Hippocampal formation (tissue), 2 donors: ENCODE measurements at places on chromosomes 12 and 14.

DNA sequence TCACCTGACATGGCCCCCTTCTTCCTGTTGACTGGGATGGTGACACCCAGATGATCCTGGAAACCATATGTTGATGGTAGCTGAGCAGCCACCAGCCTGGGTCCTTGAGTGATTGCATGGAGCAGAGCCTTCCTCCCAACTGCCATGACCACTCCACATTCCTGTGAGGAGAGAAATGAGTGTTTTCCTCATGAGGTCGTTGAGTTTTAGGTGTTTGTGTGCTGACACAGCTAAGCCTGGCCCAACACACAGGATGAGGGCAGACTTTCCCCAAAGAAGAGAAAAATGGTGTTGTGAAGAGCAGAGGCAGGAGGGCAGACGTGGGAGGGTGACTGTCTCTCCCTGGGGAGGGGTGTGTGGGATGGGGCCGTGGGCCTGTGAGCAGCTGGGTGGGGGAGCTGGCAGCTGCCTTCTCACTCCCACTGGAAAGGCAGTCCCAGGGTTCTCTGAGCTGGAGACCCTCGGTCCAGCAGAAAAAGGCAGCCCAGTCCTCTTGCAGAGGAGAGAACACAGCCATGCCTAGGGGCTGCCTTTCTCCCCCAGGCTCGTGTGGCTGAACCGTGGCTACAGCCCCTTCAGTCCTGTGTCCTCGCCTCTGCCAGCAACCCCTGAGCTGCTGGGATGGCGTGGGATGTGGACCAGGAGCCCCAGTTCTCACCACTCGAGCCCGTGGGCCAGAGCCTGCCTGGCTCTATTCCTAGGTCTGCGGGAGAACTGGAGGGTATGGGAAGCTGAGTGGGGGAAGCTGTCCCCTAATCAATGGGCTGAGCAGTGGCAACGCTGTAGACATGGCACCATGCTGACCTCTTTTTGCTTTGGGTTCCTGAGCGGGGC is 257.0 kb downstream of the ADGRD1 start:
- no peak for DNase-seq

- DNase-seq, result no peak
Measured at GRCh38 chr12:112162241-112162790, 37.0 kb downstream of the TRAFD1 start.

GRCh38 chr12:57575771-57576612 is 15.0 kb upstream of the PIP4K2C start:
- no peak for DNase-seq

DNA sequence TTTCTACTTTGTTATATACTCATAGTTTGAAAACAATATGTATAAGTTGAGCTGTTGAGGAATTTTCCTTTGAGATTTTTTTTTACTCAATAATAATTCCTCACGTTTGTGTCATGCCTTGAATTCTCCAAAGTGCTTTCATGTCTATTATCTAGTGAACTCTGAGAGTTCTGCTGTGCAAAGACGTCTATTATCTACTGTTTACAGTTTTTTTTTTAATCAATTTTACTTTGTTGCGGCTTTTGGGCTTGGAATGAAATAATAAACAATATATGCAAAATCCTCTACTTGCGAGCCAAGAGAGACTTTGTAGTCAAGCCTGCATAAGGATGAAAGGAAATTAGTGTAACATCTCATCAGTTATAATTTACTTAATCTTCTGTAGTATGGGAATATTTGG is 107.2 kb upstream of the FRMD6 start:
- DNase-seq, result no peak

- no peak for DNase-seq
Measured at GRCh38 chr12:93176610-93177126, 201.1 kb upstream of the NUDT4 start.

DNA sequence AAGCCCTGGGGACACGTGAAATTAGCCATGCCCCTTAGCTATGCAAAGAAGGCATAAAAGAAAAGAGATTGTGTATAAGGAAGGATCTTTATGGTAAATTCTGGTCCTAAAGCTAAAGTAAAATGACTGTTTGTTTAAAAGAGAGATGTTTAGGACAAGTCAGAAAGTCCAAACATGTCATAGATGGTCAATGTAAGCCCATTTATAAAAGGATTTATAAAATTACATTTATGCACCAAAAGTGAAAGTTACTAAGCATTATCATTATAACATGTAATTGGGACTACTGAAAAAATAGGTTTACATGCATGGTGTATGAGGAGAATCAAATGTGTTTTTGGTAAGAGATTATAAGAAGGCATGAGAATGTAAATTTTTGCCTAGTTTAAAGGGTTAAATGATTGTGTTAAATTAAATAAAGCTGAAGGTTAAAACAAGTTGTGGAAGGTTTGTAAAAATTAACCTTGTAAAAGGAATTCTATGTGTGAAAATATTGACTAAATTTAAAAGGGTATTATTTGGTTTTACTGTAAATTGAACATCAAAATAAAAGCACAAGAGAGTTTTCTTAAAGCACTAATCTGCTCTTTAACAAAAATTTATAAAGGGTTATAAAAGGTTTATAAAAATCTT is 50.4 kb upstream of the TSPAN8 start:
- no peak for DNase-seq

- no peak for DNase-seq
Measured at GRCh38 chr12:57454566-57455373, at the start of gene INHBE. Gene INHBE, plus strand, starts transcription at chr12:57455307. Its CDS starts 230 bp downstream, at chr12:57455537.

DNA sequence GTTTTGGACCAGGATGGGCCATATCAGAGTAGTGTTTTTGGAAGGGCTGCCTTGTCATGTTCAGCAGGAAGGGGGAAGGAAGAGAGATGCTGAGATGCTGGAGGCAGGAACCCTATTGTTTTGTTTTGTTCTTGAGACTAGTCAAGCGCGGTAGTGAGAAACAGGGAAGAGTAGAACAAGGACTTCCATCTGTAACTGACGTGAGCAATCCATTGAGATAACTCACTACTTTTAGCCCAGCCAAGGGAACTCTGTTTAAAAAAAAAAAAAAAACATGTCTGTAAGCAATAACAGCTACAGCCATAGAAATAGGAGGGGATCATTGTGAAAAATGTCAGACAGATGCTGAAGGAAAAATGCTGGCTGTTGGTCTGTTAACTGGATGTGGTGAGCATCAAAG is 34.0 kb downstream of the CD9 start:
- DNase-seq, result no peak

DNA sequence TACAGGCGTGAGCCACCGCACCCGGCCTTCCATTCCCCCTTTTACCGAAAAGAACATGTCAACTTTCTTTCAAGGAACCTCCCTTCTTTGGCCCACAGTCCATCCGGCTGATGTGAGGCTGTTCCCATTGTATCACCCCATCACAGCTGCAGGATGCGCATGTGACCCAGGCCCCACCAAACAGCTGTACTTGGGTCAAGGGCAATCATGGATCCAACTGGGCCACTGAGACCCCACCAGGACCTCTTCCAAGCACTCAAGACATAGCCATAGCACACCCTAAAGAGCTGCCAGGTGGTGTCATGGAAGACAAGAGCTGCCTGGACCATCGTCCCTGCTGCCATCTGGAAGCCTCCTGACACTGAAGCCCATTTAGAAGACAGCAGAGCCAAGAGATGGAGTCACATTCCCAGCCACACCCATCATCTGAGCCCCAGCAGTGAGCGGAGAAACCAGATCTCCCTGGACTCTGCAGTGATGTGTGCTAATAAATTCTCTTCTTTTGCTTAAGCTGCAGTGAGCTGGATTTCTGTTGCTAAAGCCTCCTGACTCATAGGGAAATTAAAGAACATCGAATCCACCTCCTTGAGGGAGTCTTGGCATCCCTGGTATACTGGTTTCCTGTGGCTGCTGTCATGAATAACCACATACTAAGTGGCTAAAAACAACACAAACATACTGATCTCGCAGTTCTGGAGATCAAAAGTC is 105.6 kb downstream of the KSR2 start:
- DNase-seq, result no peak

DNA sequence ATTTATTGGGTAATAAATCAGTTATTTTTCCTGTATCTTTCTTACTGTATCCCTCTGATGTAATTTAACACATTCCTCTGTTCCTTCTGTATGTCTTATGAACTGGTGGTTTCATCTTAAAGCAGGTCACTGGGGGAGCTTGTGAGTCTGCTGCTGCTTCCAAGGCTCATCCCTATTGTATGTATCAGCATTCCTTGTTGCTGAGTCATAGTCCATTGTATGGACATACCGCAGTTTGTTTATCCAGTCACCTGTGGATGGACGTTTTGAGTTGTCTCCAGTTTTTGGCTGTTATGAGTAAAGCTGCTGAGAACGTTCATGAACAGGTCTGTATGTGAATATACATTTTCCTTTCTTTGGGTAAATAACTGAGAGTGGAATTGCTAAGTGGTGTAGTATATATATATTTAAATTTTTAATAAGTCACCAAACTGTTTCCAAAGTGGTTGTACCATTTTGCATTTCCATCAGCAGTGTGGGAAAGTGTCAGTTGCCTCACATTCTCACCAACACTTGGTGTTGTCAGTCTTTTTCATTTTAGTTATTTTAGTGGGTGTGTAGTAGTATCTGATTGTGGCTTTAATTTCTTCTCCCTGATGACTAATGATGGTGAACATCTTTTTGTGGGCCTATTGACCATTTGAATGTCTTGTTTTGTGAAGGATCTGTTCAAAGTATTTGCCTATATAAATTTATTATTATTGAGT is 82.7 kb downstream of the BEGAIN start:
- DNase-seq, result no peak

DNA sequence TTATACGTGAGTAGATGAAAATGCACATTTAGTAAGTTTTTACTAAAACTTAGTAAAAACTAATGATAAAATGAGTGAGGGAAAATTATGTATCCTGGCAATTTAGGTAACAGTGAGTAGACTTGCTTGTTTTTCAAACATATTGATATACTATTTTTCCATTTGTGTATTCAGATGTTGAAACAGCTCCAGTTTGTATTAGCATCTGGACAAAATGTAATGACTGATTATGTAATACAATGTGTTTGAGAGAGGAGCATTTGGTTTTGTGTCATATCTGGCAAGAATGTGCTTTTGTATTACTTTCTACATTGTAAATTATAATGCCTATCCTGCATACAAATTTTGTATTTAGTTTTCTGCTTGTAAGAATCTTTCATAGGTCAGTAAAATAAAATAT is 5.6 kb downstream of the CNOT2 start:
- no peak for DNase-seq

DNA sequence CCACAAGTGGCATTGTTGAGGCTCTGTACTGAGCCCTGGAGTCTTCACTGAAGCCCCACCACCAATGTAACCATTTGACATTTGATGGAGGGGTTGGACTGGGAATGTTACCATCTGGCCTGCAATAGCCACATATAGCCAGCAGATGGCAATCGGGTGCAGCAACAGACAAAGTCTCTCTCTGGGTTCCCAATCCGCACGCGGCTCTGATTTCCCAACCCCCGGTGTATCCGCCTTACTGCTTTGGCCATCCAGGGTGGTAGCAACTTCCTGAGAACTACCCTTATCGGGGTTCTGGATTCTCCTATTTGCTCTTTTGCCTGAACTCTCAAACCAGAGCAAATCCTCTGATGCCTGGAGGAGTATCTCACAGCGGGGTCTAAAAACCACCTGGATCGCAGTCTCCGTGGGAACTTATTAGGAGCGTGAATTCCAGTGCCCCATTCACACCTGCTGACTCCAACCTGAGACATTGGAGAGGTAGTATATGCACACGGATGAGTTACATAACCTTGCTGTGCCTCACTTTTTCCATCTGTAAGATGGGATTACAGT is 14.2 kb downstream of the VRTN start:
- DNase-seq, result peak; percentile 52

DNA sequence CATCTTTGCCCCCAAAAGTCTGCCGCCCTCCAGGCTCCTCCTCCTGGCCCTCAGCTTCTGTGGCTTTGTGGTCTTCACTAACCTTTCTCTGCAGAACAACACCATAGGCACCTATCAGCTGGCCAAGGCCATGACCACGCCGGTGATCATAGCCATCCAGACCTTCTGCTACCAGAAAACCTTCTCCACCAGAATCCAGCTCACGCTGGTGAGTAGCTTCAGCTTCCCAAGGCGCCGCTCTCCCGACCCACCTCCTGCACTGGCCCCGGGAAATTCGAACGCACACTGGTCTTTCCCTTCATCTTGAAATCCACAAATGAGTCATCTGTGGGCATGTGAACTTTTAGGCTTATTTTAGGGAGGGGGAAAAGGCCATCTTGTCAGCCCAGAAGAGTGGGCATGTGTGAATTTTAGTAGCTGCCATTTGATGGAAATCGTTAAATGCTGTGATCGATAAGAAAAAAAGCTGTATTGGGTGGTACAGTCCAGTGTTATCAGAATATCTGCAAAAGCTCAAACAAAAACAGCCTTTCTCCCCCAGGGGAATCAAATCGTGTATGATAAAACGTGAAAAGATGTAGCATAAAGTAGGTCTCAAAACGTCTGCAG is 700 bp downstream of the SLC35E3 start:
- peak; percentile 67 for DNase-seq

DNA sequence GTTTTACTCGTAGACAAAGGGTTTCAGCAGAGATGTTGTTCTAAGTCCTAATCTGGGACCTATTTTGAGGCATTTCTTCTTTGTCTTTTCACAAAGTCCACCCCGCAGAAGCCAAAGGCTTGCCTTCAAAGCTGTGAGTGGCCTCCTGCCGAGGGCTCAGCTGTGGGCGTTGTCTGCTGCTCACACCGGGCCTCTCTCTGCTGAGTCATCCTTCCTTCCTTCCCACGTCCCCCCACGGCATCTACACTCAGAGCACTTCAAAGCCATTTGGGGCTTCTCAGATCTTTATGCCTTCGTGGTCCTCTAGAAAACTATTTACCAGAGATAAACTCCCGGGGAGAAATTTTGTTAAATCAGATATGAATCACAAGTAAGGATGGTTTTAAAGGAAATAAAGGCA is 115.9 kb upstream of the TMPO start:
- DNase-seq, result no peak

DNA sequence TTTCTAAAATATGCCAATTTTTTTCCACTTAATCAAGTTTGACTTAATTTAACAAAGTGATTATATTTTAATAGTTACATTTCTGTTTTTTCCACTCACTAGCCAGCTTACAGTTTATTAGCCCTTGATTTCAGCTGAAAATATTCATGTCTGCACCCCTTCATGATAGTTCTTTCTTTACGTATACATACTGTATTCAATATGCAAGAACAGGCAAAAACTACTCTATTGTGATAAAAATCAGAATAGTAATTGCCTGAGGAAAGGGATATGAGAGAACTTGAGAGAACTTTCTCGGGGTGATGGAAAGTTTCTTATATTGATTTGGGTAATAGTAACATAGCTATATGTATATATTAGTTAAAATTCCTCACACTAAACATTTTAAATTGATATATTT is 17.4 kb upstream of the PSMA6 start:
- no peak for DNase-seq

DNA sequence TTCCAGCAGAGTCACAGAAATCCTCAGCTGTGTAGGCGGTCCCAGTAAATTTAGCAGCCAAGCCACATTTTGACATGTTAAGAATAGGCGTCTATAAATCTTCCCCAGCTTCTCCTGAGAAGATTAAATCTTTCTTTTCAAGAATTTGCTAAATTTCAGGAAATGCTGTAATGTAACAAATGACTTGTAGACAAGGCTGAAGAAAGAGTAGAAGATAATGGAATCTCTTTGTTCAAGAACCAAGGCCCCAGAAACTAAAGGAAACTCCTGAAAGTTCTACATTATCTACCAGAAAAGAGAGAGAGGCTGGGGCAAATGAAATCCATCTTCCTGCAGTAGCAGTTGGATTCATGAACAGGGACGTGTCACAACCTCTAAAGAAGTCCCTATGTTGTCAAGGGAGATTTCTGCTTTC is 760.3 kb downstream of the NOVA1 start:
- no peak for DNase-seq

GRCh38 chr12:9731797-9732196 is 1.1 kb downstream of the CLECL1 start:
- no peak for DNase-seq

- DNase-seq, result no peak
Measured at GRCh38 chr14:63475761-63476160, 67.4 kb downstream of the PPP2R5E start.

GRCh38 chr12:4153343-4153892 is 120.1 kb upstream of the CCND2 start:
- DNase-seq, result no peak
